Eye (tissue), 1 donor: ENCODE measurements at places on chromosomes 3 and 15.

GRCh38 chr15:60590935-60591495 lies 112.1 kb upstream of the ICE2 start:
- peak; percentile 87 for DNase-seq

DNA sequence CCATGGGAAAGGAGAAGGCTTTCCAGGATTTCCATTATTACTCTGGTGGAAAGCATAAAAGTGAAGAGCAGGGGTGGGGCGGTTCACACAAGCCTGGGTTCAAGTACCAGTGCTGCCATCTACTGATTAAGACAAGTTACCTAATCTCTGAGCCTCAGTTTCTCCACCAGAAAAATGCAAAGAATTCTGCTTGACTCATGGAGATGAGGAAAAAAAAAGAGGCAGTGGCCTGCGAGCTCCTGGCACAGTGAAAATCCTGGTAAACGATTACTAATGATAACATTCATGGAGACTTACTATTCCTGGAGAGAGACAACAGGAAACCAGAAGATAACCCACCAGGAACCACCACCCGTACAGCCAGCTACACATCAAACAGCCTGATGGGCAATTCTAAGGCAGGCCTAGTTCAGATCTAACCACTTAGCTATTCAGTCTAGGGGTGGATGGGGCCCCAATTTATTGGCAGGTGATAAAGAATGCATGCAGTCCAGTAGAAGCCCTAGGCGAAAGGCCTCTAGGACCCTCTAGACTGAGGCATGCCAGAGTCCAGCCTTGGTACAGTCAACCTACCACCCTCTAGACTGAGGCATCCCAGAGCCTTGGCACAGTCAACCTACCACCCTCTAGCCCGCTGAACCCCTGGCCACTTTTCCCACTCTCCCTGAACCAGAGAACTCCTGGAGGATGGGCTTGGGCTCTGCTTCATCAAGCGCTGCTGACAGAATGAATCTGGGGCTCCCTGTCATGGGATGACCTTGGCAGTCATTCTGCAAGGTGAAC lies 2.5 kb downstream of the AMOTL2 start:
- no peak for DNase-seq

DNA sequence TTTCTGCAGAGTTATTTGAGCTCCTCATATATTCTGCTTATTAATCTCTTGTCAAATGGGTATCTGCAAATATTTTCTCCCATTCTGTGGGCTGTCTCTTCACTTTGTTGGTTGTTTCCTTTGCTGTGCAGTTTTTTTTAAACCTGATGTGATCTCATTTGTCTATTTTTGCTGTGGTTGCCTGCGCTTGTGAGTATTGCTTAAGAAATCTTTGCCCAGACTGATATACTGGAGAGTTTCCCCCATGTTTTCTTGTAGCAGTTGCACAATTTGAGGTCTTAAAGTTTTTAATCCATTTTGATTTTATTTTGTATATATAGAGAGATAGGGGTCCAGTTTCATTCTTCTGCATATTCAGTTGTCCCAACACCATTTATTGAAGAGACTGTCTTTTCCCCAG lies 102.3 kb downstream of the POLQ start:
- no peak for DNase-seq

GRCh38 chr3:114221165-114221880 lies 16.1 kb downstream of the ZNF80 start:
- no peak for DNase-seq

- peak; percentile 2 for DNase-seq
These were observed 2.7 kb upstream of the TMEM87A start for GRCh38 chr15:42275780-42276391.

DNA sequence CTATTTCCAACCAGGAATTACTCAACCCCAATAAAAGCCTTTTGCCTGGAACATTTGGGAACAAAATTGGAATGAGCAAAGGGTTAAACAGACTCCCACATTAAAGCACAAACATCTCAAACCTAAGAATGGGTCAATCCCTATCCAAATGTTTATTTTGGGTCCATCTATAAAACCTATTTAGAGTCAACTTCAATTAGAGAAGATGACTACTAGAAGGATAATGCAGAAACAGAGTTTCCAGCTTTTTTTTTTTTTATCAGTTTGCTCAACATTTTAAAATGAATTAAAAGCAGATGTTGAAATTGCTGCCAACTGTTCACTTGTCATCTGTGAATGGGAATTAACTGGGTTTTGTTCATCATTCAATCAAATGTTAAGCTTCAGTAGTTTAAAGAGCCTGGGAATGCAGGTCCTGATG lies 4.1 kb upstream of the TBC1D23 start:
- peak; percentile 61 for DNase-seq
